ENCODE measurements at places on chromosomes 16 and 17.

GRCh38 chr17:50858486-50859225, 7.5 kb downstream of the TOB1 start:
- no peak for DNase-seq

DNA sequence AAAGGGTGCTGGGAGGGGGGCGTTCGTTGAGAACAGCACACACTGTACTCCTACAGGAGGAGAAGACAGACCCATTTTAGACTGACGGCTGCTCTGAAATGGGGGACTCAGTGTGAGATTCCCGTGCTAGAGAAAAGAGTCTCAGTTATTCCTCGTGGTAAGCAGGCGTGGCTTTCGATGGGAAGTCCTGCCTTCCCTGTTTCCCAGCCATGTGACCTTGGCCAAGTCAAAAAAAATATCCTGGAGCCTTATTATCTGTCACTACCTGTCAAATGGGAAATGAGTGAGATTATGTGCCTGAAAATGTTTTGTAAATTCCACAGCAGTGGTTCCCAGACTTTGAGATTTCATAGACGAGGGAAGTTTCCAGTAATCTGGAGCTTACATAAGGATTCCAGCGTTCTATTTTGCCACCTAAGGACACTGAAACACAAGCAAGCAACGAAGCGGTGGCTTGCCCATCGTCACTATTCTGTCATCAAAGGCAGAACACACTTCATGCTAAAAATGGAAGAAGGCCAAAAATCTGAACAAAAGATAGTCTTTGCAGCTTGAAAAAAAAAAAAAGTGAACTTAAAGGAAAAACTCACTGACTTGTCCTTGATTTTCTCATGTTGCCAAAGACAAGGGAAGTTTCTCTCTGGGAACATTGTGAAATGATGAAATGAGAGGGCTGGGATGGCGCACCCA, 253.4 kb upstream of the RPL38 start:
- no peak for DNase-seq

DNA sequence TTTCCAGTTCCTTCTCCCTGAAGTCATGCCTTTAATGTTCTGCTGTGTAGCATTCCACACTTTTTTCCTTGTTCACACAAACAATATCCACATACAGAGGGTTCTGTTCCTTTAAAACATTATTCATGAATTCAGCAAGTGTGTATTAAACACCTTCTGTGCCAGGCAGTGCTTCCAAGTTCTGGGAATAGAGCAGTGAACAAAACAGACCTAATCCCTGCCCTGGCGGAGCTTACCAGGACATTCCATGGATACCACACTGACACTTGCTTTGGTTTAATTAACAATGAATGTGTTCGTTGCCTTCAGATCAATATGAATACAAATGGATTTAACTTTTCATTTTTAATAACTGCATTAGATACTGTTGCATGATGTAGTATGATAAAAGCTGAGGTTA, 57.9 kb upstream of the CLEC19A start:
- no peak for DNase-seq

DNA sequence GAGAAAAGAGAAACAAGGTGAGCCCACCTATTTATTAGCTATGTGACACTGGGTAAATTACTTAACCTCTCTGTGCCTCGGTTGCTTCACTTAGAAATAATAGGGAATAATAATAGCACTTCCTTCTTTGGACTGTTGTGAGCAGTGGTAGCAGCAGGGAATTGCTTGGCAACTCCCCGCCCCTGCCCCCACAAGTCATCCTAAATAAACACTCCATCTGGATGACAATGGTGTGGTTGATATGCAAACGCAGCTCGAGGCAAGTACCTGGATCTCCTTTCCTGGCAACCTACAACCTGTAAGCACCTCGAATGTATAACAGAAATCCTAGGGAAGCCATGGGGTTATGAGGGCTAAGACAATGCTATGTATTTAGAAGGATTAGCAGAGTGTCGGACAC, 9.1 kb downstream of the TEKT3 start:
- DNase-seq: no peak

DNA sequence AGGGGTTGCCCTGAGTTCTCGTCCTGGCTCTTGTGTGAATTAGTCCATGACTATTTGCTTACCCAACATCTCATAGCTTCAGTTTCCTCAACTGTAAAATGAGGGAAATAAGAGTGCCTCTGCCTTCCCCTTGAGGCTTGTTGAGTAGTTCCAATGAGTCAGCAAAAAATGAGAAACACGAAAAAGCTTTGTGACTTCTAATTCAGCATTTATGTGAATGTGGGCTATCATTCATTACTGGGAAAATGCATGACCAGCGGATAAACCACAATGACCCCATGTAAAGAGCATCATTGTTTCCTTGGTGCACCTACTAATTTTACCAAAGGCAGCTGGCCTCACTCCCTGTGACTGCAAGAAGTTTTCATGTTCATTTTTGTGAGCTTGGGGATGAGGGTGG, 374.6 kb upstream of the HSBP1 start:
- DNase-seq: no peak

- peak; percentile 51 for DNase-seq
Observed at GRCh38 chr17:36980280-36980761, 31.6 kb downstream of the AATF start.

DNA sequence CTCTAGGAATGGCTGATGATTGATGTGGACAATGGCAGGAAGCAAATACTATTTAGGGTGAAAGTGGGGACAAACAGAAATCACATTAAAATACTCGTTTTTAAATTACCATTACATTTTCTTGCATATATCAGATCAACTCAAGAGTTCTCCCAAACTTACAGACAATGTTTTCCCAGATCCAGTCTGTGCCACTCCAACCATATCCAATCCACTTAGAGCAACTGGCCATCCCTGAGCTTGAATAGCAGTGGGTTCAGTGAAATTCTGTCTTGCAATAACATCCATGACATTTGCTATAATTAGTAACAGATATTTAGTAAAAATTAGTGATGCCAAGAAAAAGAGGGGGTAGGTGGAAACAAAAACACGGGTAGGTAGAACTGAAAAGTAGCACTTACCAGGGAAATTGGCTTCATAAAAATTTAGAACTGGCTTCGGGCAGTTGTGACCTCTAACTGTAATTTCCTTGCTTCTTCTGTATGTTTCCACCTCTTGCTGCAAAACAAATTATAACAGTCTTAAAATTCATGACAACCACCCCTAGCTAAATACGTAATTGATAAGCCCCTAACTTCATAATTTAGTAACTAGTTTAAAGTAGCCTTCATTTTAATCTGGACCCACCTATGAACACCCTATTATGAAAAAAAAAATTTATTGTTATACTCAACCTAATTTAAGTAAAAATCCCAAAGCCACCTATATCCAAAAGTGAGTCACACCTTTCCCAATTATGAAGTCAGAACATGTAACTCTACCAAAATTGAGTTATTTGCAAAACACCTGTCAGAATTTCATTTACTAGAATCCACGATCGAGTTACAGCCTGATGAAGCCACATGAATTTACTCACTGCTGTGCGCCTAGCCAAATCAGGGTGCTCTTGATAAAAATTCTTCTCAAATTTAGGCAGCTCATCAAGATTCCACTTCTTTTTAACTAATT, 2.0 kb downstream of the DDX5 start:
- no peak for DNase-seq

DNA sequence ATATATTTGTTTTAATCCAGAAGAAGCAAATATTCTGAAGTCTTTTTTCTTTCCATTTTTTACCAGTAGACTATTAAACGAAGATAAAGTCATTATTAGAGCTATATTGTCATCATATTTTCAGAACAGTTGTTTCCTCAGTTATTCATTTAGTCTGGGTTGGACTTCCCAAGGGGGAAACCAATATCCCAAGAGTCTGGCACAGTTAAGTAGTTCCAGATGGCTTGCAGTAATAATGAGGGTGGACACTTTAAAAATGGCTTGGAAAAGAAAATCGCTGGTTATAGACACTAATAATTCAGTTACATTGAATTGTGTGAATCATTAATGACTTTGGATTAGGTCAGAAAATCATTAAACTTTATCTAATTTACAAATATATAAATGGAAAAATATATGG, 3.9 kb downstream of the PPM1E start:
- DNase-seq: peak; percentile 36

DNA sequence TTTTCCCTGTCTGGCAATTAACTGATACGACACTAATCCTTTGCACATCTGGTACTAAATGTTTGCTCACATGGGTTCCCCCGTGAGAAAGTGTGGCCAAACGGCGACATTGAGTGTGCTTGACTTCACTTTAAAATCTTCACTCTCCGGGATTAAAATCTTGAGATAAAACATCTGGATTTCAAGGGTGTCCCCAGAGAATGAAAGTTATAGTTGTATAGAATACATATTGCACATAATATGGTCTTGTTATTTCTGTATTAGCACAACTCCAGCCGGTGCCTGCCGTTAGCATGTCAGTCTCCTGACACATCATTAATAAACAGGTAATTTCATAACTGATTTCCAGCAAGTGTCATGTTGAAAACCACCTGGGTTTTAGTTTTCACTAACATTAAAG, 749.0 kb upstream of the SOX9 start:
- DNase-seq: no peak

GRCh38 chr16:48885471-48885870, 275.5 kb upstream of the N4BP1 start:
- no peak for DNase-seq

- DNase-seq: no peak
Observed at GRCh38 chr16:56137269-56137668, 54.0 kb upstream of the GNAO1 start.

GRCh38 chr17:77098884-77099545, 41.8 kb upstream of the SEC14L1 start:
- no peak for DNase-seq

GRCh38 chr16:86087011-86087895, 188.3 kb downstream of the IRF8 start:
- no peak for DNase-seq

- no peak for DNase-seq
Observed at GRCh38 chr17:43719578-43719977, 39.0 kb downstream of the SOST start.

GRCh38 chr17:3582915-3583314, 25.3 kb upstream of the TRPV3 start:
- DNase-seq: no peak

GRCh38 chr16:11800382-11800718, 3.3 kb upstream of the ZC3H7A start:
- DNase-seq: no peak

DNA sequence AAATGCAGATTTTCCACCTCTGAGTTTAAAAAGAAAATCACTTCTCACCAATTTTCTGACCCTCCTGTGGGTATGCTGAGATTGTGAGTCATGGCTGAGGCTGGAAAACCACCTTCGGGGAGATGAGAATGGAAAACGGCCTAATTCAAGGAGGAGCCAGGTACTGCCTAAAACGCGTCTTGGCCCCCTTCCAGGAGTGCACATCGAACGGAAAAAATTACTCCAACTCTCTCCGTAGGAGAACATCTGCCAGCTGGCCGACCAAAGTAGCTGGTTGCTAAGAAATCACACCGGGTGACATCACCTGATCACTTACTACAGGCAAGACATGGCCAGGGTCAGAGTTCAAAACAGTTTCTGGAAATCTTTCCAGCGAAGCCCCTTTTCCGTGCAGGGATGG, 107.6 kb downstream of the ZNF423 start:
- peak; percentile 67 for DNase-seq

DNA sequence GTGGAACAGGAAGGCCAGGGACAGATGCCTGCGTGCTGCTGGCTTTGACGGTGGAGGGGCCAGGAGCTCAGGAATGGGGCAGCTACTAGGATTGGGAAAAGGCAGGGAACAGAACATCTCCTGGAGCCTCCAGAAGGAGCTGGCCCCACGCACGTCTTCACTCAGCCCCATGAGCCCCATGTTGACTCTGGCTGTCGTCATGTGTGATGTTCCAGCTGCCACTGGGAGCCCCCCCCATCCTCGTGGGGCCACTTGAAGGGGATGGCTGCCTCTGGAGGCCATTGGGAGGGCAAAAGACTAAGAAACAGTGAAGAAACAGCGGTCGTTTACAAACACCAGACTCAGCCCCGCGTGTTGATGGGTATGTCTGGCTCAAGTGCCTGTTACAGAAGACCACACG, 18.5 kb upstream of the APRT start:
- DNase-seq: no peak

DNA sequence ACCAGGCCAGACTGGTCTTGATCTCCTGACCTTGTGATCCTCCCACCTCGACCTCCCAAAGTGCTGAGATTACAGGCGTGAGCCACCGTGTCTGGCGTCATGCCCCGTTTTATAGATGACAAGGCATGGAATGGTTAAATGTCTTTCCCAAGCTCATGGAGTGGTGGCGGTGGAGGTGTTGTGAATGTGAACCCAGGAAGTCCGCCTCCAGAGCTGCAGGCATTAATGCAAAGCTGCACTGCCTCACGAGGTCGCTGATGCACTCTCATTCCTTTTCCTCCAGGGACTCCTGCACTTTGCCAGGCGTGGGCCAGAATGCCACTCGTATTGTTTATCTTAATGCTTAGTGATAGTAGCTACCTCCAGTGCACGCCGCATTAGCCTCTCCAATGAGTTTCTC, 149.6 kb downstream of the WWOX start:
- no peak for DNase-seq

DNA sequence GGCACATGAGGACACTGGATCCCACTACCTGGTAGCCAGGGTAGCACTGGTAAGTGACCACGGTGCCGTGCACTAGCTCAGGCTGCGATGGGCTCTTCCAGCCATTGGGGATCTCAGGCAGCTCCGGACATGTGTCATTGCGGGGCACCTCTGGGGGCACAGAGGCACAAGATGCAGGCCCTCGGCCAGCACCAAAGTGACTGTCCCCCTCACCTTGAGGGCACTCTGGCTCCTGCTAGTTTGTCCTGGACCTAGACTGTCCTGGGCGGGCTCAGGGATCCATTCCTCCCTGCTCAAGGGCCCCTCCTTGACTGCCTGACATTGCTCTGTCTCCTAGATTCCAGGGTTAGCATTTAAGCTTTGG, 6.7 kb upstream of the PHF12 start:
- no peak for DNase-seq

DNA sequence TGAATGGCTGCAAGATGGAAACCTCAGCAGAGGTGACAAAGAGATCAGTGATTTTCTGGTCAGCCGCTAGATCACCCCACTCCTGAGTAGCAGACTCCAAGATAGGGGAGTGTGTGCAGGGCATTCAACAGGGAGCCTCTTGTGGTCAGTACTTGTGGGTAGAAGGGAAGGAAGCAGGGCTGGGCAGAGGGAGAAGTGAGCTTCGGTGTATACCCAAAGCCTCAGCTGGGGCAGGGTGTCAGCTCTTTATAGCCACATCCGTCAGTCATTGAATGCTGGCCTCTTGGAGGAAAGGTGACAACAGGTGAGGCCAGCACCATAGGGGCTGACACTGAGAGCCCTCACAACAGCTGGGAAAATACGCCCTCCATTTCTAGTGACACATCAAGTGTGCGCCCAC, 2.2 kb upstream of the SLC12A3 start:
- DNase-seq: no peak

GRCh38 chr17:36183001-36183971, 6.8 kb upstream of the TBC1D3B start:
- no peak for DNase-seq

- DNase-seq: peak; percentile 65
Observed at GRCh38 chr16:67562526-67562917, at the start of gene CTCF. Gene CTCF (plus strand): TSS chr16:67562526. CDS start chr16:67610833, 48,307 bp downstream.

DNA sequence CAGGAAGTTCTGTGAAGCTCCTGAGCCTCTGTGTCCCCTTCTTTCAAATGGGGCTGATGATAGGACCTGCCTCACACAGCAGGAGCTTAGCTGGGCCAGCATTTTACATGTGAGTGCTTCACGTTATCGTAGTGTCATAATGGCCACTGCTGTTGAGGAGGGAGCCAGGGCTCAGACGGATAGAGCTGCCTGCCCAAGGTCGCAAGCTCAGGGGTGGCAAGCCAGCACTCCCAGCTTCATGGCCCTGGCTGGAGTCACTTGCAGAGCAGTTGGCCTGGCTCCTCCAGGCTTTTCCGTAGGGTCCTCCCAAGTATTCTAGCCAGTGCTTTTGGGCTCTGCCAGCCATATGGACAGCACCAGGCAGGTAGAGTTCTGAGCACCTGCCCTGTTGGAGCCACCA, 115.1 kb downstream of the SOCS1 start:
- no peak for DNase-seq
